ENCODE measurements at places on chromosomes 1 and 21.

- no peak for DNase-seq
Observed at GRCh38 chr1:8473891-8474300, 156.0 kb downstream of the SLC45A1 start.

- DNase-seq: no peak
Observed at GRCh38 chr1:4468804-4469514, 185.4 kb upstream of the AJAP1 start.

- DNase-seq: no peak
Observed at GRCh38 chr1:201358596-201358995, 18.9 kb downstream of the TNNT2 start.

DNA sequence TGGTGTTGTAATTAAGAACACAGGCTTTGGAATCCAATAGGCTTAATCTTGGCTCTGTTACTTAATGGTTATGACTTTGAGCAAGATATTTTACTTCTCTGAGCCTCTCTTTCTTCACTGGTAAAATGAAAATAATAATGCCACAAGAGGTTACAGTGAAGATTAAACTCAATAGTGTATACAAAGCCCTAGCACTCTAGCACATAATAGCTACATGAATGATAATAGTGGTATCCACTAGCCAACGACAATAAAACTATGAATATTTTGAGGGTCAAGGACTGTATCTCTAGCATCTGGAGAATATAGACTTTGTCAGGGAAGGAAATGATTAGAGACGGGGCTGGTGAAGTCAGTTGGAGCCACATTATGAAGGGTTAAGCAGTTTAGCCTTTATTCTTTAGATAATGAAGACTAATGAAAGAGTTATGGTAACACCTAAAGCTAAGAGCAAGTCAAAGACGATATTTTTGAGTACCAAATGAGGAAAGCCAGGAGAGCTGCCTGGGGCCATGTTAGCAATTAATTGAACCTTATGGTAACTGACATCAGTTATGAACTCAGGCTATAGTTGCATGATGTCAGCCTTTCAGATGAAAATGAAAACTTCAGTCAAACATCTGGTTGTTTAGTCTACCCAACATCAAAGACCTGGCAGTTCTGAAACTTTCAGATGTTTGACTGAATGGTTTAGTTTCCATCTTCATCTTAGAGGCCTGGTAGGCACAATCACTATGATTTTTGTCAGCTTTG, 32.8 kb upstream of the RNF11 start:
- no peak for DNase-seq

DNA sequence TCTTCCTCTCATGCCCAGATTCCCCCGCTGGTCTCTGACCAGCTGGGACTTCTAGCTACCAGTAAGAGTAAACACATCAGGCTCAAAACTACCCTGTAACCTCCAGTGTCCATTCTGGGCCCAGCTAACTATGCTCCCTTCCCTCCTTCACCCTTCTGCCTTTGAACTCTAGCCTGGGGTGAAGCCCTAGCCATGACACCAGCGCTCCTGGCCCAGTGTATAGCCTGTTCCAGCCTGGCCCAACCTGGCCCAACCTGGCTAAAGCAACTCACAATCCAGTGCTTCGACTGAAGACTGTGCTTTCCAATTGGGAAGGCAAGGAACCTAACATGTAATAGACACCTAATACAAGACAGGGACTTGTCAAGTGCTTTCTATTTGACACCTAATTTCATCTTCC, 27.6 kb downstream of the CSMD2 start:
- DNase-seq: no peak

DNA sequence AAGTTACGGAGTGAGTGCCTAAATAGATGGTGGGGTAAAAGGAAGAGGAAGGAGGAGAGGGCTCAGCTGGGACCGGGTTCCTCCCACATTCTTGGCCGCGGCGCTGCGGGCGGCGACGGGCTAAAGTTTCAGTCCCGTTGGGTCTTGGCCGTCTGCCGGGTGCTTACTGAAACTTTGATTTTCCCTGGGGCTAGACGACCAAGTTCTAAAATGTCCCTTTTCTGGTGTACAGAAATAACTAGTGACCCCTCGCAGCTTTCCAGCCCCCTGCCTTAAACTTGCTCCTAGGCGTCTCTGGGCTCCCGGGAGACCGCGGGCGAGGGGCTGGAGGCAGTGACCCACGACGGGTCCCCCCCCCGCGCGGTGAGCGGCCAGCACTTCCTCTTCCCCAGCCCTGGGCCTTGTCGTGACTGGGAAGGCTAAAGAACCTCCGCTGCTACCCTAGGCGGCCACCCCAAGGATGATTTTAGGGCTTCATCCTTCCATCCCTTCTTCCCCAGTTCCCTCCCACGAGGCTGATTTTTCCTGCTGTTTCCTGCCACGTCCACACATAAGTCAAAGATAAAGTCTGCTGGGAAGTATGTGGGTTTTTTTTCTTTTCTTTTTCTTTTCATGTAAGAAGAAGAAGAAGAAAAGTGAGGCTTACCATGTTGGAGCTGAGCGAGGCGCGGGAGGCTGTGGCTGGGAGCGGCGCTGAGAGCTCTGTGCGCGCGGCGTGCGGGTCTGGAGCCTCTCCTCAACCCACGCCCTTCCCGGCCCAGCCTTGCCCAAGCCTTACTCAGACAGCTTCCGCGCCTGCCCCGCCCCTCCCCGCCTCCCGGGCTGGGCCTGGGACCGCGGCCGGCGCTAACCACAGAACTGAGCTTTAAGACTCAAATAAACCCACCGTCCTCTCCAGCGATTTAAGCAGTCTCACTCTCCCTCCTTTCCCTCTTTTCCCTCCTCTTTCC, at the start of gene S100A11:
S100A11 (minus strand) TSS at position 738 of the 950 bp plus-strand sequence; CDS start at position 649, 89 bp downstream.
- peak; percentile 89 for DNase-seq

- DNase-seq: no peak
Observed at GRCh38 chr1:29783508-29784275, 547.4 kb downstream of the PTPRU start.

GRCh38 chr1:150210091-150210490, 25.8 kb downstream of the ANP32E start:
- no peak for DNase-seq

- DNase-seq: no peak
Observed at GRCh38 chr1:116111524-116112021, 374 bp downstream of the MAB21L3 start.

DNA sequence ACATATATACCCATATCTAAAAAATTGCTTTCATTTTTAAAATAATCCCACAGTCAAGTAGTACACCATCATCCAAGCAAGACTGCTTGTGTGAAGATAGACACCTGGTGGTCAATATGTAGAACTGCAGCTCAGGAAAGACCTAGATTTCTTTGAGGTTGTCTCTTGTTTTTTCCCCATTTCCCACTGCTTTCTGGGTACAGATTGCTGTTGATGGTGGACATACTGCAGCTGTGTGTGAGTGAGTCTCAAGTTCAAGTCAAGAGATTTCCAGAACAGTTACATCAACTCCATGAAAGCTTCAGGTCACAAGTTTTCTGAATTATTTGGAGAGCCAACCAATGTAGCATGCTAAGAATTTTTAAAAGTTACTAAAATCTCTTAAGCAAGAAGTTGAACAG, 306.4 kb downstream of the DUSP10 start:
- no peak for DNase-seq

DNA sequence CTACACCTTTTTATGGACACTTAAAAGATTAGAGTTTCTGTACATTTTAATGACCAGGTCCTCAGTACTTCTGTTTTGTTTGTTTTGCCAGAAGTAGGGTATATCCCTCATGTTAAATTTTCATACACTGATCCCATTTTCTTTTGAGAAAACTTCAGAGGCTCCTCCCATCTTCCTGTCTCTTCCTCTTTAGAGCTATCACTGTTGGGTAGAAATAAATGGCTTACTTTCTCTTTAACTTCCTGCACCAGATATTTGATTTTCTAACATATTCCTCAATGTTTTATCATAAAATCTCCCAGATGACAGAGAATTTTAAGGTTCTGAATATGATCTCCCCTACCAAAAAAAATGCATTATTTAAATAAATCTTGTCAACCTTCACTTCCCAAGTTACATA, 23.4 kb downstream of the VAV3 start:
- DNase-seq: no peak

- no peak for DNase-seq
Observed at GRCh38 chr1:17404820-17405219, 32.8 kb downstream of the PADI6 start.

DNA sequence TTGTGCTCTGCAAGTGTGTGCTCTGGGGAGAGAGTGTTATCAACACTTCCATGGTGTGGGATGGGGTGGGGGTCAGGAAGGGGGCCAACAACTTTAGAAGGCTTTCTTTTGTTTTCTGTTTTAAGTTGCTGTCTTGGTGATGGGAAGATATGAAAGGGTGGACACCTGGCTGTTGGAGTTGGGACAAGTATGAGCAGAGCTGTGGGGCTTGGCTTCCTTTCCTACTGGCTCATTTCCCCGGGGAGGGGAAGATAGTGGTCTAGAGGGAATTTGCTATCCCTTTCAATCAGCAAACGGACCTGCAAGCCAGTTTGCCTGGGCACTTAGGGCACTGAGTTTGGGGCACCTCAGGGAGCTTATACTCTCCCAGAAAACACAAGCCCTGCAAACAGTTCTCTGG, 19.2 kb downstream of the IER5 start:
- no peak for DNase-seq

GRCh38 chr1:216807696-216808095, 84.5 kb upstream of the ESRRG start:
- no peak for DNase-seq

GRCh38 chr1:25003457-25004190, 73.5 kb upstream of the RUNX3 start:
- no peak for DNase-seq

- no peak for DNase-seq
Observed at GRCh38 chr1:65924471-65924870, 131.8 kb downstream of the PDE4B start.

GRCh38 chr1:213014642-213015041, 1.0 kb downstream of the ANGEL2 start:
- no peak for DNase-seq

GRCh38 chr1:107760065-107760464, 204.9 kb downstream of the VAV3 start:
- DNase-seq: no peak

- no peak for DNase-seq
Observed at GRCh38 chr1:154574716-154575115, 7.1 kb downstream of the CHRNB2 start.

- no peak for DNase-seq
Observed at GRCh38 chr1:201274616-201275252, 8.6 kb upstream of the PKP1 start.

GRCh38 chr1:245856944-245857531, 650.0 kb downstream of the SMYD3 start:
- no peak for DNase-seq

DNA sequence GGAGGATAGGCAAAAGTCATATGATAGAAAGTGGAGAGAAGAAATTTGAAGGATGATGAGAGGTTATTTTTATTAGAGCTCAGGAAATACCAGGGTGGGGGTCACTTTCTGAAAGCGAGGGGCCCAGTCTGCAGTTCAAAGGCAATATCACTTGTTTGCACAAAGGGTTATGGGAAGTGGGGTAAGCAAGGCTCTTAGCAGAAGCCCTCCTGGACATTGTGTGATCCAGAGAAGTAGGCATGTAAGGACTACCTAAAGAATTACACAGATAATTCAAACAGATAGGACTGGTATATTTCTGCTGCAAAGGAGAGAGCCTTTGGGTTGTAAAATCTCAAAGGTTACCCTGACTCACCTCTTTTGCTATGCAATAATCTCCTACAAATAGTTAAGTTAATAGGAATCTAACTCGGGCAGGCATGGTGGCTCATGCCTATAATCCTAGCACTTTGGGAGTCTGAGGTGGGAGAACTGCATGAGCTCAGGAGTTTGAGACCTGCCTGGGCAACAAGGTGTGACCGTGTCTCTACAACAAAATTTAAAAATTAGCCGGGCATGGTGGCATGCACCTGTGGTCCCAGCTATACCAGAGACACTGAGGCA, 25.2 kb upstream of the PRRC2C start:
- no peak for DNase-seq

DNA sequence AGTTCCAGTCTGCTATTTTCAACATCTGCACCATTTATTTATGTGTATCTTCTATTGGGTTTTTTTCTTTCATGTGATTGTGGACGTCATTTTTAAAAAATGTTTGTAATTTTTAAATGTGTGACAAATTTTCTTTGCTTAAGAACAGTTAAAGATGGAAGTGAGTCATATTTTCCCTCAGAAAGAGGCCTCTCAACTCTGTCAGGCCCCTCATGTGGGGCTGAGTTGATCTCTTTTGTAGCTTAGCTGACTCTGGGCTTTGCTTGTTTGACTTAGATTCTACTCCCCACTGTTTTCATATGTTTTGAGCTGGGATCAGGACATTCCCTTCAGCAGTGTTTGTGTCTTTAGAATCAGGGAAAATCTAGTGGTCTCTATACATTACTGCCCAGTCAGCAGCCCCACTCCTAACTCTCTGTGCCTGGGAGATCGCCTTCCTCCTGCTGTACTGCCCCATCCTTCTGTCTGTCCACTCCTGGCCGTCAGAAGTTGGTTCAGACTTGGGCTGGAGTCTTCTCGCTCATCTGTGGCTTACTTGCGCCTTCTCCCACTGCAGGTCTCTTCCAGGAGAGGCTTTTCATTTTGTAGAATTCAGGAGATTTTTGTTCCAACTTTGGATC, 137.4 kb downstream of the DYRK1A start:
- no peak for DNase-seq

GRCh38 chr1:204455063-204455830, 39.4 kb downstream of the PIK3C2B start:
- DNase-seq: no peak

DNA sequence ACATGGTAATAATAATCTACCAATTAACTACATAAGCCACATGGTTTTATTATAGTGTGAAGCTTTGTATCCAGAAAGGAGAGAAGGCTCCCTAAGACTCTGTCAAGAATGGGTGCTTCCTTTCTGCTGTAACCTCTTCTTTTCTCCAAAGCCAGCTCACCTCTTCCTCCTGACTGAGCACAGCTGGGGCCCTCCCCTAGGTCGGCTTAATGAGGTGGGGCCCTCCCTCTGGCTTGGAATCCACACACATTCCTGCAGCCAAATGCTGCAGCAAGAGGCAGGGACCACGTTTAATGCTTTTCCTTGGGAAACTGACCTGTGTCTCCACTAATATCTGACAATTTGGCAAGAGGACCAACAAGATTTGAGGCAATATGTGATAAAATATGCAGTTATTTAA, 94.8 kb downstream of the DSCAM start:
- no peak for DNase-seq

DNA sequence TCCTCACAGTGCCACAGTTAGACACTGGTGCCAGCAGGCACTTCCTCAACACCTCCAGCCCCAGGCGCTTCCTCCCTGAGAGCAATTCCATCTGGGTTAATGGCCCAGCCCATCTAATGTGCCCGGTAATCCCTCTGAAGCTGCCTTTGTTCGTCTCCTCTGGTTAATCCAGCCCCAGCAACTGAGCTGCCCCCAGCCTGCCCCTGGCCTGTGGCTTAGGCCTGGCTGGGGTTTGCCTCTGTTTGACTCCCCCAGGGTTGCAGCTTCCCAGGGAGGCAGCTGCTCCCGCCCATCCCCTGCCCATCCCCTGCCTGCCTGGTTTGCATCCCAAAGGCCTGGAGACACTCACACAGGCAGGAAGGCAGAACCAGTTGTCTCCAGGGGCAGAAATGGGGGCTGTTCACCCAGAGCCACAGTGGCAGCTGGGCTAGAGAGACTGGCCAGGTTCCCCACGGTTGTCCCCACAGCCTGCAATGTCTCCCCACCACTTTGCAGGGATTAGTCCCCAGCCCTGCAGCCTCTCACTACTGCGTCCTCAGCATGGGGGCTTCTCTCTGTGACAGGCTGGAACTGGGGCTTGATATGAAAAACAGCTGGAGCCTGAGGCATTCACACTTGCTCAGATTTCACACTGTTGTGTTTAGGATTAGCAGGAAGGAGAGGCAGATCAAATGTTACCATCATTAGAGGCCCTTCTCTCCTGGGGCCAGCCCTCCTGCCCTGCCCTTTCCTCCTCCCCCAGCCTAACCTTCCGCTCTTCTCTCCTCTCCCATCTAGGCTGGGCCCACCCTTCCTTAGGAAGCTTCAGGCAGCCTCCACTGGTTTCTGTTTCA, 120.2 kb downstream of the TLR5 start:
- no peak for DNase-seq

All from activated CD8-positive, alpha-beta memory T cell treated with anti-CD3 and anti-CD28 coated beads, Interleukin-2, amount 50 U/mL, for 48 hours (primary cell).